HuH-7 (cell line): ENCODE measurements at places on chromosomes 12 and 14.
A peak's percentile ranks its signal among the peaks of the same experiment; 100 is the strongest.

GRCh38 chr14:76699939-76700590 lies 61.2 kb upstream of the VASH1 start:
- no peak for DNase-seq

GRCh38 chr12:113720629-113721028 lies 245.5 kb downstream of the RBM19 start:
- DNase-seq: peak; percentile 33

GRCh38 chr14:59292921-59293534 lies 104.6 kb downstream of the DAAM1 start:
- DNase-seq: no peak

GRCh38 chr12:75933101-75933500 lies 98.5 kb downstream of the PHLDA1 start:
- DNase-seq: no peak

DNA sequence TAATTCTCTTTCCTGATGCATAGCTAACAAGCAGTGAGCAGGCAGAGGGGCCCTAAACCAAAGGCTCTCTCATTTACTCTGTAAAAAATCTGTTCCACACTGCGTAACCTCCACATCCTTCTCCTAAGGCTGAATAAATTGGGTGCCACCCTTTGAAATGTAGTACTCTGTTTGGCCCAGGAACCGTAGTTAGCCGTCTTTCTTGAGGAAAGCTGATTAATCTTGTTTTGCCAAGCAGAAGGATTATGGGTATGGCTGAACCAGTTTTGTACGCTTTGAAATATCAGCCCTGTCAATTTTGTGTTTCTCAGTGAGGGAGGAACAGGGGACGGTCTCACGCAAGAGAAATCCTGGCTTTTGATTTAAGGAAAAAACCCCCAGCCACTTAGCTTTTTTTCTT lies 19.7 kb downstream of the EML1 start:
- DNase-seq: no peak

GRCh38 chr14:34180869-34181268 lies 230.0 kb upstream of the EGLN3 start:
- no peak for DNase-seq

GRCh38 chr14:23446291-23446851 lies 10.9 kb upstream of the MYH7 start:
- DNase-seq: no peak

GRCh38 chr14:90796329-90796728 lies 19.9 kb downstream of the TTC7B start:
- no peak for DNase-seq

- DNase-seq: no peak
Measured at GRCh38 chr14:44497148-44497547, 9.9 kb downstream of the FSCB start.

GRCh38 chr12:52391618-52392002 lies 6.2 kb upstream of the KRT84 start:
- no peak for DNase-seq

DNA sequence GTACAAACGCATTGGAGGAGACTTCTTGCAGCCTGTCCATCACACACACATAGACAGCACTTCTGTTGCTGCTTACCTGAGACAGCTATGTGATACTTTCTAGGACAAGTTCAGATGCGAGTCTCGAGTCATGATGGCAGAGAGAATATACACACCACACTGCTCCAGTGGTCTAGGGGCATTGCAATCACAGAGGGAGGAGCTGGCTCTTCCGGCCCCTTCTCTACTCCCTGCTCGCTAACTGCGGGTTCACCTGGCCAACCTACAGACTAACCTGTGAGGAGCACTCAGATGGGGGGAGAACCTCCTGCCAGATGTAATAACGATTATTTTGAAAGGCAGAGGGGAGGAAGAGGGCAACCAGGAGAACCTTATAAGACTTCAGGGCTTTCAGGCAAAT lies 30.7 kb downstream of the EMP1 start:
- no peak for DNase-seq

DNA sequence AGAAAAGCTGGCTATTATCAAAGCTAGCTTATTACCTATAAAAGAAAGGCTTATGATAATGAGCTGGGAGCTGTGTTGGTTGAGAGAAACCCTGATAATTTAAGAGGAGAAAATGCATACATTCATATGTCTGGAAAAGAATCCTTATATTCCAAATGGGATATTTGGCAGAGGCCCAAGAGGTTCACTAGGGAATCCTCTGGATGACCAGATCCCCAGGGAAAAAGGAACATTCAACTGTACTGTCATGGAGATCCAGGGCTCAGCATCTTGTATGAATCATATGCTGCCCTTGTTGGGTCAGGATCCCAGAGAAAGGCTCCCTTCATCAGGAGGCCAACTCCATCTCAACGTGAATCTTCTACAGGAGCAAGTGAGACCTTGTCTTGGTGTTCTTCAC lies 16.6 kb upstream of the FBXO34 start:
- DNase-seq: no peak

GRCh38 chr14:35814371-35815005 lies 5.4 kb upstream of the RALGAPA1 start:
- DNase-seq: no peak

- DNase-seq: no peak
Measured at GRCh38 chr12:91432089-91432488, 249.5 kb upstream of the DCN start.

DNA sequence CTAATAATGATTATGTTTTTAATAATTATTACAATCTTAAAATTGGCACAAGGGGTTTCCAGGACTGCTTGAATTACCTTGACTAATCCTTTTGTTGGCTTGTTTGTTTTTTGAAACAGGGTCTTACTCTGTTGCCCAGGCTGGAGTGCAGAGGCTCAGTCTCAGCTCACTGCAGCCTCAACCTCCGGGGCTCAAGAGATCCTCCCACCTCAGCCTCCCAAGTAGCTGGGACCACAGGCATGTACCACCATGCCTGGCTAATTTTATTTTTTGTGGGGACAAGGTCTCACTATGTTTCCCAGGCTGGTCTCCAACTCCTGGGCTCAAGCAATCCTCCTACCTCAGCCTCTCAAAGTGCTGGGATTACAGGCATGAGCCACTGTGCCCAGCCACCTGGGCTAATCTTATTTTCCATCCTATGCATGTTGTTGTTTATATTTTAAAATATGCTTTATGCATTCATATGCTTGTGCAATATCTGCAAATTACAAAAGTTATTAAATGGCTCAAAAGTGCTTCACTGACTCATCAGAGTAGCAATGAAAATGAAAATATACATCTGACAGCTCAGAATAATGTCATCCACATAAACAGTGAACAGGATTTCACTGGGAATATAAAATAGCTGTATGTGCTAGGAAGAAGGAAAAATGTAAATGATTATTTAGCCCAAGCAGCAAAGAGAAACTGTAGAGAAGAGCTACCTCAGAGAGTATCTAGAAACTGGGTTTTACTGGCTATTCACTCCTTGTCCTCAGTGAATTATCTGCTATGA lies 24.8 kb upstream of the PLEKHG6 start:
- no peak for DNase-seq

- peak; percentile 29 for DNase-seq
Measured at GRCh38 chr14:21940887-21941856, 267.6 kb upstream of the OR4E1 start.

DNA sequence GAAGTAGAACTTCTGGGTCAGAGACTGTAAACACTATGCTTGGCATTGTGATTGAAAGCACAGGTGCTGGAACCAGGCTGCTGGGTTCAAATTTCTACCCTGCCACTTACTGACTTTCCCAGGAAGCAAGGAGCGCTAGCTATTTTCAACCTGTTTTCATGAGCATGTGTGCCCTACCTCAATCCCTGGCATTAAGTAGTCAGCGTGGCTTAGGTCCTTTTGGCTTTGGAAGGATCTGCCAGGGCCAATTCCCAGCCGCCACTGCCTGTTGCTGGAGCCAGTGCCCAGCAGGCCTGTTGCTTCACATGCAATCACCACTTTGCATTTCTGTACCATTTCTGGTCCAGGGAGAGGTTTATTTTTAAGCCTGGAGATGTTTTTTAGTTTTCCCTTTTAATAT lies 196.3 kb downstream of the TRHDE start:
- DNase-seq: no peak

DNA sequence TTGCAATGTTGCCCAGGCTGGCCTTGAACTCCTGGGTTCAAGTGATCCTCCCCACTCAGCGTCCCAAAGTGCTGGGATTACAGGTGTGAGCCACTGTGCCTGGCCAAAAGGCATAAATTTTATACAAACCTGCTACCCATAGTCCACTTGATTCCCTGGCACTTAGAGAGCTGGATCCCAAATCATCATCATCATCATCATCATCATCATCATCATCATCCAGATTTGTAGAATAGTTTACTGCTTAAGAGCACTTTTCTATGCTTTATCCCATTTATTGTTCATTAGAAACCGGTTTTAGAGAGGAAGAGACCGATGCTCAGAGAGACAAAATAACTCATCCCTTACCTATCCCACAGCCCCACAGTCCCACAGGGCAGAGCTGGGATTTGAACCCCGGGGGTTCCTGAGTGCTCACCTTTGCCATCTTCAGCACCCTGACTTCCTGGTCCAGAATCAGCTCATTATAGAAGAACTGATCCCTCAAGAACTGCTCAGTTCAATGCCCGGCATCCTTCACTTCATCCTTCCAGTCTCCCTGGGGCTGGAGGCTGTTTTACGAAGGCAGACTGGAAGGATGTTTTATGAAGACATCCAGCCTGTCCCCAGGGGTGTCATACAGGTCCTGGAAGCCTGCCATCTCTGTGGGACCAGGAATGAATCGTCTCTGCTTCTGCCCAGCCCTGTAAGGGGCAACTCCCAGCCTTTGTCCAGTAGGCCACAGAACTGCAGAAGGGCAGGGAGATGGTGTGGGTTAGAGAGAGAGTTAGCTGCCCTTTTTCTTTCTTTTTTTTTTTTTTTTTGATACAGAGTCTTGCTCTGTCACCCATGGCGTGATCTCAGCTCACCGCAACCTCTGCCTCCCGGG lies 20.2 kb upstream of the OASL start:
- no peak for DNase-seq

DNA sequence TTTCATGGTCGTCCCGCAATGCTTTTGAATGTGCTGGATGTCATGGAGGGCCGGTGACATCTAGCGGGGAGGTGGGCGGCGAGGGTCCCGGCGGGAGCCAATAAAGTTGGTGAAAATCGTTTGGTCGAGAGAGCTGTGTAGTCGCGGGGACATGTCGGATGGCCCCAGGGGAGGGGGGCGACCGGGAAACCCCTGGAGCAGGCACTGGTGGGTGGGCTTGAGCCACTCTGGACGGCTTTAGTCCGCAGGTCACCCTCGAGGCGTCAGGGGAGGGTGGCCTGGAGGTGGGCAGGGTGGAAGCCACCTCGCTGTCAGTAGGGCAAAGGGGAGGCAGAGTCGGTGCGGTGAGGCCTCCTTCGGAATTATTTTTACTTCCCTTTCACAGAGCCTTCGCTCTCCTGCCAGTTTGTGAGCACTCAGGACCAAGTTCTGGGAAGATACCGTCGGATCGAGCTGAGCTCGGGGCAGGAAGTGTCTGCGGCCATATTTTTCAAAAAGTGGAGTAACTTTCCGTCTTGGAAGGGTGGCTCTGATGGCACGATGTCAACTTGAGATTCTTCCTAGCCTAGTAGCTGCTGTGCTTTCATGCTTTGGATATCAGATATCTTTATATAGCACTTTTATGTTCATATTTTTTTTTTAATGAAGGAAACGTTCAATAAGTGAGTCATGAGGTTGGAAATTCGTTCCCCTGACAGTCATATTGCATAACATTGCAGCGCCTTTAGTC lies 28.2 kb downstream of the WBP11 start:
- no peak for DNase-seq

DNA sequence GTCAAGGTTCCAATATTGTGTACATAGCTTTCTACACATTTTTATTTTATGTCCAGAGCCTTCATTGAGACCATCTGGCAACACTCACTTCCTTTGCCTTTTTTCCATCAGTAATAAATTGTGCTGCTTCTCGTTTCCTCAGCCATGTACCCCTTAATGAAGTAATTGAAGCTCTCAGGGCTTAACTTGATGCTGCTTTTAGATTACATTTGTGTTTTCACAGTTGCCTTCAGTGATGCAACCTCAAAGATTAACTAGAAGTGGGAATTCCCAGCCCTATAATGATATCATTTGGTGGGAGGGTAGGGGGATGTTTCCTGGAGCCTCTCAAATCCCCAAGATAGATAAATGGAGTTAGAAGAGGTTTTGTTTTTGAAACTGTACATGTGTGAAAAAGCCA lies 80.2 kb upstream of the KRR1 start:
- no peak for DNase-seq

GRCh38 chr12:120466560-120467315 lies 2.8 kb downstream of the SRSF9 start:
- DNase-seq: no peak

GRCh38 chr12:98503592-98504367 lies 11.6 kb upstream of the TMPO start:
- peak; percentile 52 for DNase-seq

- DNase-seq: no peak
Measured at GRCh38 chr12:41684997-41685396, 459.7 kb downstream of the GXYLT1 start.

DNA sequence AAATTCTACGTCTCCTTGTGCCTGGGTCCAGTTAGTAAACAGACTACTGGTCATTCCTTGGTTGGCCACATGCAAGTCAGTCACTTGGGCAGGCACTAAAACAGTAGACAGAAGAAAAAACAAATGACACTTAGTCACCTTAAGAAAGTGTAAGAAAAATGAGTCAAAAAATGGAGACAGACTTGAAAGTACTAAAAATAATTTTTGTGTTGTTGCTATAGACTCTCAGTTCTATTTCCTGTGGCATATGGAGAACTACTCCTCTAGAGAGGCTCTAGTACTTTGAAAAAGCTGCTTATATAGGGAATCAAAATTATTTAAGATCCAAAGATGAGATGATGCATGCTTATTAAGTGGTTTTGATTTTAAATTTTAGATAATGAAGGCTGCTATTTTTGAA lies 56.0 kb downstream of the PTPRB start:
- no peak for DNase-seq

- DNase-seq: no peak
Measured at GRCh38 chr12:2082321-2082720, 29.5 kb downstream of the CACNA1C start.

GRCh38 chr14:68795597-68796417 lies 2.9 kb upstream of the ZFP36L1 start:
- peak; percentile 75 for DNase-seq

- no peak for DNase-seq
Measured at GRCh38 chr14:100896369-100897060, 7.0 kb downstream of the RTL1 start.

DNA sequence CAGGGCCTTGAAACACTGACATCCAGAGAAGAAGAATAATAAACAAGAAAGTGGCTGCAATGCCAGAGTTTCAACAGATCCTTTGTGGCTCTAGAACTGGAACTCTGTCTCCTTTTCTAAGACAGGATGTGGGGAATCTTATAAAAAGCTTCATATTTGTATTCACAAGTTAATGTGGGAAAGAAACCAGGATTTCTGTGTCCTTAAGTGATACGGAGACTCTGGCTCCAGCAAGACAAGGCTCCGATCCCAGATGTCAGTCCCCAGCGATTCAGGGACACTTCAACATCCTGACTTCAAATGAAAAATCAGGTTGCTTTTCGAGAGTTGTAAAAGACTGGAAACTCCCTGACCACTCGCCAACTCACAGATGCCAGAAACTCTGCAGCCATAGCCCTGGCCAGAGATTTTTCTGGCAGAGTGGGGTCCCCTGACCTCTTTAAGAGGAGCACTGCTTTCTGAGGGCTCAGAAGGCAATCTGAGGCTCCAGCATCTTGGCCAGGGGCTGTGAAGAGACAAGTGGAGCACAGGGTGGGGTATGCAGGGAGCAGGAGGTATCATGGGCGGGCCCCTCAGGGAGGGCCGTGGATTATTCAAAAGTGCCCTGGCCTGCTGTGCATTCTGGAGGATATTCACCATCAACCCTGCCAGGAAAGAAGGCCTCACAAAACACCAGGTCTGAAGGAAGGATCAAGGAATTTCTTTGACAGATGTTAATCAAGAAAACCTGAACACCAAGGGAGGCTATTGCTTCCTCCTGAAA lies 53.3 kb downstream of the TMX1 start:
- no peak for DNase-seq
